Neural crest cell (in vitro differentiated cells): ENCODE measurements at places on chromosomes 1 and 21.

- DNase-seq: no peak
Measured at GRCh38 chr1:47196622-47197021, 6.8 kb upstream of the PDZK1IP1 start.

GRCh38 chr1:50488356-50488755 lies 65.1 kb upstream of the DMRTA2 start:
- DNase-seq: no peak

- no peak for DNase-seq
Measured at GRCh38 chr1:89989799-89990198, 5.1 kb upstream of the ZNF326 start.

DNA sequence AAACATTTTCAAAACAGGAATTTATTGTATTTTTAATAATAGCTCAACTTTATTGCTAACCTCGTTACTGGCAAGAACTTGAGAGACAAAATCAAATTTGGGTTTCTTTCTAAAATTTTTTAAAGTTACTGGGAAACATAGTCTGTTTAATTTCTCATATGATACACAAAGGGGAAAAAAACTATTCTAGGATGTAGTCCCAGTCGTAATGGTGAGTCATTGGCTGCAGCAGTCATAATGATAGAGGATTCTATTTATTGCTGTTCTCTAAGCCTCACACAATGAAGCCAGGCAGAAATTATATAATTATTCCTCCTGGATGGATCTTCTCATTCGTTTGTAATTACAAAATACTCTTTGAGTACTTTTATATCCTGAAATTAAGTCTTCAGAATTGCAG lies 326.5 kb upstream of the SGIP1 start:
- no peak for DNase-seq

DNA sequence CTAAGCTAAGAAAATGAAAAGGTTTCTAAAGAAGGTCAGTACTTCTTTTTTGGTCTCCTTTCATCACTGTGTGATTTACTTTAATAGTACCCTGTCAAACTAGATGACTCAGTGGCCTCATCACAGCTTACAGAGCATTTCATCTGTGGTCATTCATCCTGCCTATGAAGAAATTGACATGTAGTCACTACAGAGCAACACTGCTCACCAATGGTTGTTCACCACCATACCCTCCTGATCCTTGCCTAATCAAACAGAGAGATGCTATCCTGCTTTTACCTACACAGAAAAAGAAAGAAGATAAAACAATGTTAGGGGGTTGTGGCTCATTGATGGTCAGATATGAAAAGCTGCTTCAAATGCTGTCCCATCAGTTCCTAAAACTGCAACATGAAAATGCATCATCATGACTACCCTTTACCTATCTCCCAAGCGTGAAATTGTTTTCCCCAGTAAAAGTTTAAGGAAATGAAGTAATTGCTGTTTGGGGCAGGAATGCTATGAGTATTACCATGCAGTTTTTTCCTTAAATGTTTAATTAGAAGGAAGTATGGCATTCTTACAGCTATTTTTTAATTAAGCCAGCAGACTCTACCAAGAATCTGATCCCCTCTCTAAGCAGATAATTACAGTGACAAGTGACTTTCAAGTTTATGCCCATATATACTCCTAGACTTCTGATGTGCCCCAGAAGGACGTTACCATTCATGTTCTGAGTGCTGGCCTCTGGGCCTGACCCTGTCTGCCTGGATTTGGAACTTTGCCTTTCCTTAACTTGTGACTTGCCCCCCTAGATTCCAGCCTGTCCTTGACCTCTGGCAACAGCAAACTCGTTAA lies 46.1 kb upstream of the FBXO28 start:
- DNase-seq: no peak

DNA sequence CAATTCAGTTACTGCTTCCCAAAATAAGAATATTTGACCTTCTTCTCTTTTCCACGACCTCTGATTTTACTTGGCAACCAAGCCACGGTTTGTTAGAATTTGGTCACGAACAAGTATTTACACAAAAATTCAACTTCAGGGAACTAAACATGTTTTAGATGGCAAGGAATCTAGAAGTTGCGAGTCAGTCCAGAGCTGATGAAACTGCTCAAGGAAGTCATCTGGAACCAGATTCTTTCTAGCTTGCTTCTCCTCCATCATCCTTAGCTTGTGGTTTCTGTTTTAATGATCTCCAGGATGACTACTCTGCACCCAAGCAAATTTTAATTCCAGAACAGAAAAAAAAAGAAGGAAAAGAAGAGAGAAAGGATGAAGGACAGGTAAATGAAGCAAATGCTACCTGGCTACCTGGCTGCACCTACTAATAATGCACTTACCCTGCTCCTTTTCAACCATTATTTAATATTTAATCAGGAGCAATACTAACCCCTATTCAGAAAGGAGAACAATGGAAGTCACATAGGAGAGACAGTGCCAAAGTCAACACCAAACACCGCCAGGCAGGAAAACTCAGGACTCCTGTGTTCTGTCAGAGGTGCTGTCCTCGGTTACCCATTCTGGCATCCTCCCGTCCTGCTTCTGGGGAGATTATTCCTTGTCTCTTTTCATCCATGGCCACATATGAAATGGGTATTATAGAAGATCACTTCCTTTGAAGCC lies 54.2 kb upstream of the RGS7 start:
- no peak for DNase-seq
